ENCODE measurements at places on chromosomes 1 and 21. TPM values are rescaled to one million over a fixed set of nuclear protein-coding genes. Genes with fewer than 3 reads are reported as not detected.

TLCD4 gene
- 0.10 TPM for total RNA-seq

KCNK2 gene
- total RNA-seq: 0.31 TPM

MARK1 gene
- 16.2 TPM for total RNA-seq

EDN2 gene
- total RNA-seq: 0.11 TPM

C1QB gene
- total RNA-seq: not detected

HMGN2 gene
- 403 TPM for total RNA-seq

ARHGEF2 gene
- total RNA-seq: 44.0 TPM

PLA2G5 gene
- total RNA-seq: not detected

TLR5 gene
- total RNA-seq: 0.32 TPM

KCNN3 gene
- total RNA-seq: under 0.01 TPM

KIF17 gene
- total RNA-seq: 1.8 TPM

TMCO4 gene
- total RNA-seq: 10.8 TPM

ZSCAN20 gene
- total RNA-seq: 4.7 TPM

FMN2 gene
- not detected for total RNA-seq

CSMD2 gene
- total RNA-seq: 1.9 TPM

AIM2 gene
- not detected for total RNA-seq

TNNT2 gene
- total RNA-seq: 0.11 TPM

REN gene
- not detected for total RNA-seq

MFAP2 gene
- 53.4 TPM for total RNA-seq

KCNJ9 gene
- not detected for total RNA-seq

COL24A1 gene
- total RNA-seq: 0.04 TPM

FAM177B gene
- total RNA-seq: not detected

RGS21 gene
- not detected for total RNA-seq

SRGAP2B gene
- 20.6 TPM for total RNA-seq

SYDE2 gene
- 3.5 TPM for total RNA-seq

GJB5 gene
- total RNA-seq: 119 TPM

KCNC4 gene
- 1.8 TPM for total RNA-seq

RGS5 gene
- 1.3 TPM for total RNA-seq

CD247 gene
- total RNA-seq: not detected

NGF gene
- total RNA-seq: 0.20 TPM

KRTAP12-2 gene
- not detected for total RNA-seq

CLDN14 gene
- total RNA-seq: not detected

UAP1 gene
- 148 TPM for total RNA-seq

TNFRSF18 gene
- 0.85 TPM for total RNA-seq

APOBEC4 gene
- total RNA-seq: not detected

ARHGAP30 gene
- not detected for total RNA-seq

CD160 gene
- total RNA-seq: not detected

FCRL5 gene
- total RNA-seq: not detected

TBX19 gene
- total RNA-seq: 0.32 TPM

HRNR gene
- total RNA-seq: not detected

TNNI3K gene
- not detected for total RNA-seq

UBE2U gene
- not detected for total RNA-seq

KIAA1614 gene
- total RNA-seq: 1.7 TPM

TMEM183A gene
- total RNA-seq: 66.7 TPM

MYOG gene
- total RNA-seq: not detected

PLOD1 gene
- total RNA-seq: 84.0 TPM

FMO1 gene
- not detected for total RNA-seq

OLFM3 gene
- not detected for total RNA-seq

EIF3I gene
- total RNA-seq: 308 TPM

LDLRAD1 gene
- total RNA-seq: not detected

AQP10 gene
- 0.18 TPM for total RNA-seq

LAMB3 gene
- 1,603 TPM for total RNA-seq

SMG5 gene
- 60.9 TPM for total RNA-seq

ADORA3 gene
- not detected for total RNA-seq

KRTAP22-2 gene
- not detected for total RNA-seq

Data from foreskin keratinocyte (primary cell).